ENCODE measurements at places on chromosomes 2 and 18.

DNA sequence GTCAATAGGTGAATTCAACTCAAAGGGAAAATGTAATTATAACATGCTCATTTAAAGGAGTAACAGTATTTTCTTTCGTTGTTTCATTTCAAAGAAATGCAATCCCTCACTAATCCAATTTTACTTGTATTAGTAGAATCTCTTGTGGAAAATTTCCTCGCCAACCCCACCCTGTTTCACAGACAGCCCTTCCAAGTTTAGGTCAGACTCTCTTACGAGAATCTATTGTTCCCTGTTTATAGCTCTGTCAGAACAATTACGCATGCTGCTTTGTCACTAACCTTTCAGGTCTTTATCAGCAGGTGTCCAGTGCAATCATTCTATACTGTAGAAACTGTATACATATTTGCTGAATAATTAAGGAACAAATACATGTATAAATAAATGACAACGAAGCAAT, 657.8 kb upstream of the LINC00305 start:
- DNase-seq: no peak

DNA sequence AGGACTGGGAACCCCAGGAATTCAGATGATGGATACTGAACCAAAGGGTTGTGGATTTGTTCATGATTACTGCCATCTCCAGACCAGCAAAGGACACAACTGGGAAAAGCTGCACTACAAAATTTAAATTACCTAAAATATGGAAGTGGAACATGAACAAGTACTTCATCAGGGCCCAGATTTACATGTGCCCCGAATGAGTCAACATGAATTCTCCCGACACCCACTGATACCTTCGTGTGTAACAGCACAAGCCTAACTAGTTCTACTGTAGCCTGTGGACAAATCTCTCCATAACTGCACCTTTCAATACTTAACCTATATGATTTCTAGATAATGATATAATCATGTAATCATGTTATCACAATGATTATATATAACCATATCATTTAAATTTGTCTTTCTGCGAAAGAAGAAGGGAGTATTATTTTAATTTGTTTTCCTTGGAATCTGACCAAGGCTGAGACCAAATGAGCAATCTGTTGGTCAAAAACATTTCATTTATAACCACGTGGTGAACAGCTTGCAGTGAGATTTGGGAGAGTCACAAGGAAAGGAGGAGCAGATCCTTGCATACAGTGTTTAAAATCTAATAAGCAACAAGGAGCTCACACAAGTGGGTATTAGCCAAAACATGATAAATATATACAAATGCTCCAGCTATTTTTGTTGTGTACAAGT, 70.5 kb downstream of the CACNB4 start:
- no peak for DNase-seq

GRCh38 chr2:134988994-134989605, 58.1 kb downstream of the MAP3K19 start:
- no peak for DNase-seq

DNA sequence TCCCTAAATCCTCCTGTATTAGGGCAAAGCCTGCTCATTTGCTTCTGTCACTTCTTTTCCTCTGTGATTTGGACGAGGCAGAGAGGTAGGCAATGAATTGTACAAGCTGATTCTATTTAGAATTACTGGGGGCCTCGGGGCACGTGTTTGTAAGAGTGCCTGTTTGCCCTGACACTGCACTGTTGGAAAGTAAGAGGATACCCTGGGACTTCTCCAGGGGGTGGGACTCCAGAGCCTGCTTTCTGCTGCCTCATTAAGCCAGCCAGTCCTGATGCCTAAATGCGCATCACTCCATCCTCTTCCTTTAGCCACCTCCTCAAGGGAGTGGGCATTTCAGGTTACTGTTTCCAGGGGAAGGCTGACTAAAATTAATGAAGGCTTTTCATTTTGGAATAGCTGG, 134.3 kb downstream of the TDRD15 start:
- no peak for DNase-seq

DNA sequence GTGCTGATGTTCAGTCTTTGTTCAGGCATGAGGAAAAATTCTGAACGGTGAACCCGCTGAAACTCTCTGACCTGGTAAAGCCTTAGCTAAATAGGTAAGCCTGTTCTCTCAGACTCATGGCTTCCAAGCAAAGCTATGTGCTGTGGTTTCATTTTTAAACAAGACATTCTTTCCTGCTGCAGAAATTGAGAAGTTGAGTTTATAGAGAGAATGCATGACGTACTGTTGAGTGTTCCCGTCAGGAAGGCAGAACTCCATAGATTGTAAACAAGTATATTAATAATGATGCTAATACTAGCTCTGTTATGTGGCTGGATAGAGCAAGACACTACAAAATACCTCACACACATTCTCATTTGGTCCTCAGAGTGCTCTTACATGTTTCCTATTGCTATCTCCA, 424.0 kb upstream of the CRIM1 start:
- no peak for DNase-seq

GRCh38 chr2:225052703-225053102, 10.4 kb upstream of the DOCK10 start:
- no peak for DNase-seq

DNA sequence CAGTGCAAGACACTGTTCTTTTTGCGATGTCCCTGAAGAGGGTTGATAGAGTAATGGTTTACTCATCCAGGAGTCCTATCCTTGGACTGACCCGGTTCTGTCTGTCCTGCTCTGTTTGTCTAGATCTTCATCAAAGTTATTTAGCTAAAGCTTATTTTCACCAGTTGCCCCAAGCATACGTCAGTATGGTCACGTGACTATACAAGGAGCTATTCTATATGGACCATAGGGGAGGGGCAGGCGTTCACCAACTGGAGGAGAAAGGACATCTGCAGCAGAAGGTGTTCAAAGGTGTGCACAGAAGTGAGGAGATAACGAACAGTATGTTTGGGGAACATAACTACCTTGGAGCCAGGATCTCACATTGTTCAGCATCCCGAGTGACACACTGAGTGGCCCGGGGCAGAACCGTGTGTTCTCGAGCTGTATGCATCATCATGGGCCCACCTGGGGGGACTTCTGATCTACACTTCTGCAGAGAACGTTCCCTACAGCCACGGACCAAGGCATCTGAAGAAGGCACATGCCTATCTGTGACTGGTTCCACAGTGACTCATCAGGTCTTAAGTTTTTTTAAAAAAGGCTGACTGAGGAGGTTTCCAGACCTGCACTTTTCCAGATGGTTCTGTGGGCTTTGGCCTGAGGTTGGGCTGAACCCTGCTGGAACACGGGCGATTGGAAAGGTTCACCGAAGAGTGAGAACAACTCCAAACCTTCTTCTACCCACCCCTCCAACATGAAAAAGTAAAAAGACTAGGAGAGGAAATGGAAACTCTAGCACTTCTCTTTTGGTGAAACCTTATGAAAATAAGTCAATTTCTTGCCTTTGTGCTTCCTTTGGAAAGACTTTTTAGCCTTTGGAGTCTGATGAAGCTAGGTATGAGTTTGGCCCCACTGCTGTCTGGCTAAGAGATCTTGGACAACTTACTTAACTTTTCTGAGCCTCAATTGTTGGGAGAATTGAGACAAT, 68.6 kb upstream of the YWHAQ start:
- DNase-seq: no peak

DNA sequence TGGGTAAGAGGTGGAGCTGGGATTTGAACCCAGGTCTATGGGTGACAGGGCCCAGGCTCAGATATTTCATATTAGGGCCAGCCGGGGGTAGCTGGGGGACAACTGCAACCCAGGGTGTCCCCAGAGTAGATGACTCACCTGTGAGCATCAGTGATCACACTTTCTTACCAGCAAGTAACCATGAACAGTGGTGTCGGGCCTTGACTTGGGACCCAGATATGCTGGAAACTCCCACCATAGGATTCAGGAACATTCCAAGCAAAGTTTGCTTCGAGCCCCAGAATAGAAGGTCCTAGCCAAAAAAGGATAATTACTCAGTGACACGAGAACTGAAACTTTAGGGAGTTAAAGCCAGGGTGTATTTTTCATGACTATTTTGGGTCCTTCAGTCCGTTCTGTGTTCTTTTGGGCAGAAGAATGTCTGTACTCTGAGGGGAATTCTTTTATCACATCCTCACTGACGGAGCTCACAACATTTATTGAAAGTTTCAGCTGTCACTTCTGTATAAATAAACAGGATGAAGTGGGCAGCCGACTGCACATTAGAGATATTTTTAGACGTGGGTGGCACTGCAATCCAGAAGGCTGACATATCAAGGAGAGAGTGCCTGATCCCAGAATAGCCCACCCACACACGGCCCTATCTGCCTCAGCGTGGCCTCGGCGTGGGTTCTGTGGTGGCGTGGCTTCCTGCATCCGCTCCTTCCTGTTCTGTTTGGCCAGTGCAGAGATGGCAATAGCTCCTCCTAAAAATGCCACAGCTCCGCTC, 45.6 kb downstream of the RAMP1 start:
- no peak for DNase-seq

DNA sequence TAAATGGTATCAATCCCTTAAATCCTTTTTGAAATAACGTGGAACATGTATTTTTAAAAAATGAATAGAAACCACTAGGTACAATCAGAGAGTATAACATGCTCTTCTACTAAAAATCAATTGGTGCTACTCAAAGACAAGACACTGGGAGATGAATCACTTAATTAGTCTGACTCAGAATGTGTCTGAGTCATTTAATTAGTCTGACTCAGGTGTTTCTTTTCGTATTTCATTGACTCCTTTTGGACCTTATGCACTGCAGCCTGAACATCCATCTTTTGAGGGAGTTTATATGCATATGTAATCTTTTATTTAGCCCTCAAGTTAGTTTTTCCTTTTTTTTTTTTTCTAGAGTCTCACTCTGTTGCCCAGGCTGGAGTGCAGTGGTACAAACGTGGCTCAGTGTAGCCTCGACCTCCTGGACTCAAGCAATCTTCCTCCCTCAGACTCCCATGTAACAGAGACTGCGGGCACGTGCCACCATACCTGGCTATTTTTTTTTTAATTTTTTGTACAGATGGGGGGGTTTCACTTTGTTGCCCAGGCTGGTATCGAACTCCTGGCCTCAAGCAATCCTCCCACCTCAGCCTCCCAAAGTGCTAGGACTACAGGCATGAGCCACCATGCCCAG, 26.5 kb downstream of the PPP4R3B start:
- DNase-seq: no peak

- no peak for DNase-seq
Observed at GRCh38 chr2:119147776-119148715, 10.5 kb downstream of the C1QL2 start.

GRCh38 chr2:148568597-148568996, 76.0 kb upstream of the EPC2 start:
- no peak for DNase-seq

DNA sequence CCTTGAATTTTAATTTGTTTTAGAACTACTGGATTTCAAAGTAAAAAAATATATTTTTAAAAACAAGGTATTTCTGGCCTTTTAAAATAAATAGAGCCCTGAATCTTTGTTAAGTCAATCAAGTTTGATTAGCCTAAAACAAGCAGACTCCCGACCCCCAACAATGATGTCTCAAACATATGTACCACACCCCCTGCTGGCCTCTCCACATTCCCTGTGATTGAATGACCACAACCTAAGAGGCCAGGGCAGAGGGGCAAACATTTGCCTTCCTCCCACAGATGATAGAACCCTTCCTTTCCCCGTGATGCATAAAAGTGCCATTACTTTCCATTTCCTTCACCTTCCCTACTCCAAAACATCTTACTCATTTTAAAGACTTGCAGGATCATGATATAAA, 130.9 kb downstream of the STK39 start:
- peak; percentile 40 for DNase-seq

GRCh38 chr18:13615432-13615861, 110.9 kb downstream of the FAM210A start:
- DNase-seq: no peak

- DNase-seq: no peak
Observed at GRCh38 chr2:11203480-11203879, 48.2 kb downstream of the SLC66A3 start.

- peak; percentile 89 for DNase-seq
Observed at GRCh38 chr2:186848873-186849578, at the start of gene ZSWIM2. ZSWIM2 (minus strand) TSS chr2:186849170; CDS start chr2:186849130, 40 bp downstream.

DNA sequence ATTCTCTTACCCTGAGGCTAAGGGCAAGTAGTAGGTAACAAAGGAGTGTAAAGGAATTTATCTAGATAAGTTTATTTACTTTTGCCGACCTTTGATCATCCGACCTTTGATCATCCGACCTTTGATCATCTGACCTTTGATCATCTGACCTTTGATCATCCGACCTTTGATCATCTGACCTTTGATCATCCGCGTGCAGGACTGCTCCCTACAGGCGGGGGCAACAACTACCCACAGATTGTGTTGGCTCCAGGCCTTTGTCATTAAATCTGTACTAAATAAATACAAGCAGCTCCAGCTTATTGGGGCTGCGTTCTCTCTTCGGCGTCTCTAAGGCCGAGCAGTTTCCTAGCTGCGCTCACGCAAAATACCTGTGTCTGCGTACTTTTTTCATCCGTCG, 56.6 kb downstream of the ZNF638 start:
- no peak for DNase-seq

DNA sequence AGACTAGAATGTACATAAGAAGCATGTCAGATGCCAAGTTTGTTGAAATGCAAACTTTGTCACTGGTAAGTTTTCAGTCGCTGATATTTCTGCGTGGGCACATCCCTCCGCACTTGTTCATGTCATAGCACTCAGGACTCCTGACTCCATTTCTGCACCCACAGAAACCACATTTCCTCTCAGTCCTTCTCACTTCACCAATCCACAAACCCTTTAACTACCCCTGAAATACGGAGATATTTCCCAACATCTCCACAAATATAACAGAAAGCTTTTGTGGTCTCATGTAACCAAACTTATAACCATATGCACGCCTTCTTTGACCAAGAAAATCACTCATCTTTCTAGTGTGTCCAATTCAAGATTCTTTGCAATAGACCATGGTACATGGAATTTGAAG, 276.9 kb upstream of the ERBB4 start:
- DNase-seq: no peak

- DNase-seq: no peak
Observed at GRCh38 chr2:47645246-47645645, 137.7 kb upstream of the MSH6 start.

Measured in glutamatergic neuron (in vitro differentiated cells).